Amniotic stem cell (primary cell): ENCODE measurements at places on chromosomes 7 and 10.

- DNase-seq: no peak
These were observed 9.9 kb downstream of the ANTXRL start for GRCh38 chr10:46296641-46297141.

DNA sequence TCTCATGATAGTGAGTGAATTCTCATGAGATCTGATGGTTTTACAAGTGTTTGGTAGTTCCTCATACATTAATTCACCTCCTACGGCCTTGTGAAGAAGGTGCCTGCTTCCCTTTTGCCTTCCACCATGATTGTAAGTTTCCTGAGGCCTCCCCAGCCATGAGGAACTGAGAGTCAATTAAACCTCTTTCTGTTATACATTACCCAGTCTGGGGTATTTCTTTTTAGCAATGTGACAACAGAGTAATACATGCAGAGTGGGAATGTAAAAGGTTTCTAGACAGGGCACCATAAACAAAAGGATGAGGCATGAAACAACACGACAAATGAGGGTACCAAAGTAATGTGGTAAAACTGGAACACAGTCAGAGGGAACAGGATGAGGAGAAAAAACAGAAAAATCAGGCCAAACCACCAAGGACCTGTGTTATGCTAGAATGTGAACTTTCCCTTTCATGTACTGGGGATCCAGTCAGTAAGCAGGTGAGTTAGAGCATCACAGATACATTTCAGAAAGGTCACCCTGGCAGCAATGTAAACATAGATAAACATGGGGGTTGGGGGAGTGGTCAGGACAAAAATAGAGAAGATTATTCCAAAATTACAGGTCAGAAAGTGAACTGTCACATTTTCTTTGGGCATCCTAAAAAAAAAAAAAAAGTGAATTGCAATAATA, 31.9 kb downstream of the ANKRD26 start:
- no peak for DNase-seq

GRCh38 chr10:17074541-17074847, 55.1 kb downstream of the CUBN start:
- DNase-seq: no peak

DNA sequence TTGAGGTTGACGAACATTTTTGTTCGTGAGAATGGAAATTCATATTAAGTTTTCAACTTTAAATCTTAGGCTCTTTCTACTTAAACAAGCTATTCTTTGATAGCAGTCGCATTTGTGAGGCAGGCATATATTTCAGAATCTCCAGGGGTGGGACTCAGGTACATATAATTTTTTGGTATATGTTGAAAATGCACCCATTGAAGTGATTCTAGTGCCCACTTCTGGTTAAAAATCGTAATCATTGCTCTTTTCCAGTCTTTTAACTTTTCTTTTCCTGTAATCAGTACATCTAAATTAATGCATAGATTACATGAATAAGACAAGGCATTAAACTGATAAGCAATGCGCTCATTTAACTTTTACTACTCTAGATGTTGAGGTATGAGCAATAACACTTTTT, 67.8 kb downstream of the ZNRF2 start:
- no peak for DNase-seq

GRCh38 chr10:60816628-60817397, 38.5 kb downstream of the CDK1 start:
- DNase-seq: peak; percentile 86

DNA sequence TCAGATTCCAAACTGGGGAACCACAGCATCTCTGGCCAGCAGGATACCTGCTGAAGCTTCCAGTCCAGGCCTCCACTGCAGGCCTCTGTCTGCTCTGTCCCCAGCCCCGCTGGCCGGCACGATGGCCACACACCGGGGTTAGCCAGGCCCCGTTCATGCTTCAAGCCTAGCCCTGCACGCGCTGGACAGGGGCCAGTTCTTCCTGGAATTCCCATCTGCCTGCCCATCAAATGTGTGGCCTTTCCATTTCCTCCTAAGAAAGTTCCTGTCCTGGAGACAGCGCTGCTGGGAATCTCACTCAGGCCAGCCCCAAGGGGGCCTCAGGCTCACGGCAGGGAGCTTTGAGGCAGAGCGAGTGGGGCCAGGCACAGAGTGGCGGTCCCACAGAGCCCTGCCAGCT, 18.0 kb downstream of the SH2B2 start:
- DNase-seq: no peak

GRCh38 chr10:73788864-73789658, 3.7 kb downstream of the ZSWIM8 start:
- DNase-seq: no peak

GRCh38 chr7:5758286-5758685, 23.2 kb downstream of the RNF216 start:
- no peak for DNase-seq

- no peak for DNase-seq
These were observed 46.1 kb upstream of the EXOC6 start for GRCh38 chr10:92801978-92802872.

GRCh38 chr7:131424219-131424822, 96.6 kb downstream of the MKLN1 start:
- DNase-seq: no peak

DNA sequence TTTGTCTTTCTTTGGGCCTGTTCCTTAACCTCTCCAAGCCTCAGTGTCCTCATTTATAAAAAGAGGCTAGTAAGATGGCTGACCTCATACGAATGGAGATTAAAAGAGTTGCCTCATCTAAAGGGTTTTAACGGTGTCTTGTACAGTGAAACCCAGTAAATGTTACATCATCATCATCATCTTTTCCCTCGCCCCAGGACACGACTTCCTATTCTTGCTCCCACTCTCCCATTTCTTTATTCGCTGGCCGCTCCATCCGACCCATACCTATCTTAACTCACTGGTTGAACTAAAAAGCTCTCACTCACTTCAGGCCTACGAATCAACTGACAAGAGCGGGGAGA, 554 bp downstream of the FRA10AC1 start:
- no peak for DNase-seq

DNA sequence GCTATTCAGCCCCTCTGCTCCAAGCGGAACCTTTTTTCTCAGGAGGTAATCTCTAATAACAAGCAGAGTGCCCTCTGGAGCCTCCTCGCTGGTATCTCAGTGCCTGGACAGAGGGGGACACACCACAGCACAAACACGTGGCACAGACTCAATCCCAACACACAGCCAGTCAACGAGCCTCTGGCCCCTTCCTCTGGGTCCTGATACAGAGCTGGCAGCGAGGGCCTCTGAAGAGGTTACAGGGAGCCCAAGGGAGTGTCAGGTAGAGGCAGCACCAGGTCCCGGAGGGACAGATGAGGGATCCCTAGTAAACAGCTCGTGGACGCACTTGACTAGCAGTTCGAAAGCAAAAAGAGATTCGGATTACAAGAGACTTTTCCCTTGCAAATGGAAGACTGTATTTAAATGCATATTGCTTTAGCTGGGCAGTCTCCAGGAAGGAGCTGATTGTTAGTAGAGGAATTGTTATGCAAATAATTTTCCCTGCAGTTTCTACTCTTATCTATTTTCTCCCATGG, 14.1 kb downstream of the CXCL12 start:
- DNase-seq: no peak

GRCh38 chr10:55793024-55793423, 568.0 kb downstream of the ZWINT start:
- no peak for DNase-seq

GRCh38 chr7:92925876-92926696, 89.7 kb upstream of the CDK6 start:
- no peak for DNase-seq

- DNase-seq: no peak
These were observed 13.3 kb upstream of the SLC16A12 start for GRCh38 chr10:89548673-89549072.

- DNase-seq: no peak
These were observed 229.8 kb downstream of the FGFR2 start for GRCh38 chr10:121368347-121369025.

DNA sequence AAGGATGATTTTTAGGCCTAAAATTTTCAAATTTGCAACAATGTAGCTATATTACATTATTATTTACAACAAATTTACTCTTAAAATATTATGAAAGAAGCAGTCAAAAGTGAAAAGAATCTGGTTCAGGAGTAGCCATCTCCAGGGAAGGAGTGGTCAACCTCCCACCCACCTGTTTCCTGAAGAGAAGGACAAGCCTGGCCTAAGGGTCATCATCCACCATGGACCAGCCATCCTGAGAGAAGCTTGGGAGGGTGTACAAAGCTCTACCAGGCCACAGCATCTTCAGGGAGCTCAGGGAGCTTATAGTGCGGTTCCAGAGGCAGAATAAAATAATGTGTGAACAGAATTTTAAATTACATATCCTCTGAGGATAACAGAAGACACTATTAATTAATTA, 38.1 kb downstream of the COL1A2 start:
- DNase-seq: no peak

DNA sequence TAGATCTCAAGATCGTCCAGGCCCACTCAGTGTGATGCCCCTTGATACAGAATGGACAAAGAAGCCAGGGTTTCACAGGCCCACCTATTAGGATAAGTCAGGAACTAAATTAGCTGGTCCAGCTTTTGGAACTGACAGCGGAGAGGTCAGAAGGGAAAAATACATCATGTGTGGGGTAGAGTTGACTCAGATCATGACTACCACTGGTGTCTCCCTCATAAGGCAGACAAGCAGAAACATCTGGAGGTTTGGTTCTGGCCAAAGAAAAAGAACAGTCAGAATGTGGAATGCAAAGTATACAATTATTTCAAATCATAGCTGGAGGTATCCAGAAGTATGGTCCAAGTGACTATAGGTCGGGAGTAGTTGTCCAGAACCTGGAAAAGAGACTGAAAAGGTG, 621.1 kb upstream of the CELF2 start:
- DNase-seq: no peak

- DNase-seq: no peak
These were observed 43.6 kb downstream of the PRR15 start for GRCh38 chr7:29607259-29607658.

DNA sequence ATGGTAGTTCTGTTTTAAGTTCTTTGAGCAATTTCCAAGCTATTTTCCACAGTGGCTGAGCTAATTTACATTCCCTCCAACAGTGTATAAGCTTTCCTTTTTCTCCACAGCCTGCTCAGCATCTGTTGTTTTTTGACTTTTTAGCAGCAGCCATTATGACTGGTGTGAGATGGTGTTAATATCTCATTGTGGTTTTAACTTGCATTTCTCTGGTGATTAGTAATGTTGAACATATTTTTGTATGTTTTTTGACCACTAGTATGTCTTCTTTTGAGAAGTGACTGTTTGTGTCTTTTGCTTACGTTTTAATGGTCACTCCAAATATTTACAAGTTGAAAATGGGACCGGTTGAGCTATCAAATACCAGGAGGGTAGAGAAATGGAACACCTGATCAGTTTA, 20.4 kb downstream of the GNG11 start:
- DNase-seq: no peak

DNA sequence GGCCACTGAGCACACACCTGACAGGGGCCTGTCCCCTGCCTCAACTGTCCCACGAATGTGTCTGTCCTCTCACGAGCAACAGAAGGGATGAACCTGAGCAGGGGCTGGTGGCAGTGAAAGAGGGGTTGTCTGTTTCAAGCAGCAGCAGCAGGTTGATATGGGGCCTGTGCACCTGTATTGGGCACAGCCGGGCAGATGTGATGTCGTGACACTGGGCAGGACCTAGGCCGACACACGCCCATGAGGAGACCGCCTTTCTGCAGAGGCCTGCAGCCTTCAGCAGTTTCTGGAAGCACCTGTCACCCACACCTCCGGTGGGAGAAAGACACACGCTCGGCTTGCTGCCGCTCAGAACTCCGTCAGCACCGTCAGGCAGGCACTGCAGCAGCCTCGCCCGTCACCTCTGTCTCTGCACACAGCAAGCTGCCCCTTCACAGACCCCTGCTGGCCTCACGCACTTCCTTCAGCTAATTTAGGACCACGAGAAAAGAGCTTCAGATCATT, 48.5 kb downstream of the AMZ1 start:
- DNase-seq: no peak

GRCh38 chr7:1372063-1372462, 87.2 kb downstream of the MICALL2 start:
- DNase-seq: no peak

GRCh38 chr10:30488316-30488715, 54.3 kb downstream of the MAP3K8 start:
- DNase-seq: no peak

DNA sequence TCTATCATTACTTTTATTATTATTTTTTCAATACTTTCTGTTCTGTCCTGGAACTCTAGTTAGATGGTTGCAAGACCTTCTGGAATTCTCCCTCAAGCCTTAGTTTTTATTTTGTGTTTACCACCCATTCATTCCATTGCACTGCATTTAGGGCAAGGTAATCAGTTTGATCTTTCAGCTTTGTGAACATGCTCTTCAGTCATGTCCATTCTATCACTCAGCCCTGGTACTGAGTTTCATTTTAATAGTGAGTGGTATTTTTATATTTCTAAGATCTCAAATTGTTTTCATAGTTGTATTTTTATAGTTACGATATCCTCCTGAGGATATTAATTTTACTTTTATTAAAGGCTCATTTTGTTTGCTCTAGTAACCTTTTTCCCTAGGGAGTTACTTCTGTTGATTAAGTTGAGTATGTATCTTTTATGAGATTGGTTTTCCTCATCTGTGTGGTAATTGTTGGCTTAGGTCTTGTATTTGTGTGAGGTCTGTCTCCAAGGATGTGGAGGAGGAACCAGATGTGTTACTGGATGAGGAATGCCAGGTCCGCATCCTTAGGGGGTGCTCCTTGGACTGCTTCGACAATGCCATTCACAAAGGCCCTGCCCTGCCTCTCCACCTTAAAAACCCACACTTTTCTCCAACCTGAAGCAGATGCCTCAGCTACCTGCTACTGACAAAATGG, 46.7 kb upstream of the RAB18 start:
- no peak for DNase-seq

DNA sequence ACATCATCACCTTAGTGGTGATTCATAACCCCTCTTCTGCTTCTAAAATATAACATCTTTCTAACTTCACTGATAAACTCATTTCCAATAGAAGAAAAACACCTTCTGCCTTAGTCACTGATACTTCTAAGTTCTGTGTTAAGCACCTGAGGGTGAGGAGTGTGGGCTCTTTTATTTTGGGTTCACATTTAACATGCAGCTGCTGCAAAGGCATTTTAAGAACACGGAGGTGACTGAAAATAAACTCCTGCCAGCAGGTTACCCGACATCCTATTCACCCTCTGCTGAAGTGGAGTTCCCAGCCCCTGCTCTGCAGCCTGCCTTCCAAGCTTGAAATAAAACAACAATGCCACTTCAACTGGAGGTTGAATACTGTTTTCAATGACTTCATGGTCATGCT, 202.9 kb upstream of the PLXNA4 start:
- no peak for DNase-seq

- DNase-seq: peak; percentile 89
These were observed 23.8 kb upstream of the IFIT2 start for GRCh38 chr10:89278034-89278535.

DNA sequence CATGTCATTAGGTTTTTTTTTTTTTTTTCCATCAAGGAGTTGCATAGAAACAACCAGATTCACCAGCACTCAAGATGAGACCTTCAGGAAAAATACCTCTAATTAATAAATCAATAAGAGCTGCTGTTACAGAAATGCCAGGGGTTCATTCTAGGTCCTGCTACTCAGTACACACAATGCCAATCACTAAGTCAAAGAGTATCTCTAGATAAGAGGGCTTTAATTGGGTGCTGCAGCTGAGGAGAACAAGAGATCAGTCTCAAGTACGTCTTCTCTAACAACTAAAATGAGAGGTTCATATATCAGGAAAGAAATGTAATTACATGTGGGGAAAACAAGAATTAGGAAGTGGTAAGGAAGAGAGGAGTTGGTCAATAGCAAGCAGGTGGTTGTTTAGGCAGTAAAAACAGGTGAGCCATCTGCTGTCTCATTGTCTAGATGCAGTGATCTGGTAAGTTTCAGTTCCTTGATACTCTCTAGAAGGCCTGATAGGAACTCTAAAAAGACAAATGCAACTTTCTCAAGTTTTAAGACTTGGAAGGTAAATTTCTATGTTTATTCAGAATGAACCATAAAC, 272.9 kb upstream of the ZWINT start:
- DNase-seq: no peak
